Activated CD4-positive, alpha-beta T cell treated with anti-CD3 and anti-CD28 coated beads, Interleukin-2, amount 10 ng/mL, durations not matched to agents 24 days and 14 days (primary cell): ENCODE measurements at places on chromosomes 4 and X. TPM values are rescaled to one million over a fixed set of nuclear protein-coding genes. Genes with fewer than 3 reads are reported as not detected.
A peak's percentile ranks its signal among the peaks of the same experiment; 100 is the strongest.

DNA sequence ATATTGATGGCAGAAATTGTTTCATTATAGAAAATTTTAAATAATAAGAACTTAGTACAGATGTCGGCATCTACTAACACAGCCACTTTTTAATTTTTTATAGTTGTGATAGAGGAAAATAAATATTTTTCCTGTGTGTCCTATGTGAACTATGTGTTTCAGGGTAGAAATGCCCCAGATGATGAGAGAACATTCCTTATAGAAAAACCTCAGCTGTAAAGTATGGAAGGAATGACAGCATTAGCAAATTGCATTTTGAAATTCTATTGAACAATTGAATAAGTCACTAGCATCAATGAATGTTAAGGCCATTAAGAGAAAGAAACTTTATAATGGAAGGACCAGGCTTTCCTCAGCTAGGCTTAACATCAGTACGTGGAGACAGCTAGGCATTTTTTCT is 149.2 kb downstream of the CFAP299 start:
- no peak overlapping the region for H3K27ac ChIP-seq
- no peak overlapping the region for H3K4me3 ChIP-seq
- DNase-seq: no peak
- no peaks in the 10 kb centered on the region for H3K36me3 ChIP-seq

DNA sequence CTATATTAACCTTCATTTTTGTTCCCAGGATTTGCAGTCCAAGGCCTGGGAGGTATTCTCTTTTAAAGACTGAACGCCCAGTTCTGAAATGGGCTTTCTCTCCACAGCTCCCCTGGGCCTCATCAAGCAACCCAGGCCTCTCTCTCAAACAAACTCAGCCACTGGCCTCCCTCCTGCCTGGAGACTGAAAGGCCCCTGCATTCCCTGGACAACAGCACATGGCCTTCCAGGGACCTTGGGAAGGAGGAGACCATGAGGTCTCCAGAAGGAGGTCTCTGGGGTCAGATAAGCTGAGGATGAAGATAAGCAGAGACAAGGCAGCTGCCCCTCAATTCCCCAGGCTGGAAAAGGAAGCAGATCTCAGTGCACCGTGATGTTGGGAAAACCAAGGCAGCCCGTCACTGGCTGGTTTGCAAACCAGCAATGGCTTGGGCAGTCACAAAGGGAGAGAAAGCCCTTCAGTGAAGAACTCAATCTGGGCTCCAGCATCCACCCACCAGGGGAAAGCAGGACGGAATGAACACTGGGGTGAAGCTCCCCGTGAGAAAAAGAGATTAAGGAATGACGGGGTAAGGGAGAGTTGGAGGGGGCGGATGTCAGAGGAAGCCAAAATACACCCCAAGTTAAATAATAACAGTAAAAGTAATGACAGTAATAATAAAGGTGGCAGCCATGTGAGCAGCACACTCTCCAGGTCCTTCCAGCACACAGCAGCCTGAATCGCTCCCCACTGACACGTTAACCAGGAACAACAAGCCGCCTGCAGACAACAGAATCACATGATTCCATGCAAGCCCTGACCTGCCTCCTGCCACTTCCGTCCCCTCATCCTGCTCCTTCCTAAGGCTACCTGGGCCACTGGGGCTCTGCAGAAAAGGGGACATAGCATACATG is 22.3 kb downstream of the AMOT start:
- H3K36me3 ChIP-seq: no peaks in the 10 kb centered on the region
- H3K27ac ChIP-seq: no peak overlapping the region
- DNase-seq: no peak
- no peak overlapping the region for H3K4me3 ChIP-seq

- no peak overlapping the region for H3K4me3 ChIP-seq
- no peak overlapping the region for H3K27ac ChIP-seq
- DNase-seq: no peak
- no peaks in the 10 kb centered on the region for H3K4me1 ChIP-seq
- no peaks in the 10 kb centered on the region for H3K36me3 ChIP-seq
Measured at GRCh38 chr4:141518222-141518621, 118.2 kb upstream of the IL15 start.

DNA sequence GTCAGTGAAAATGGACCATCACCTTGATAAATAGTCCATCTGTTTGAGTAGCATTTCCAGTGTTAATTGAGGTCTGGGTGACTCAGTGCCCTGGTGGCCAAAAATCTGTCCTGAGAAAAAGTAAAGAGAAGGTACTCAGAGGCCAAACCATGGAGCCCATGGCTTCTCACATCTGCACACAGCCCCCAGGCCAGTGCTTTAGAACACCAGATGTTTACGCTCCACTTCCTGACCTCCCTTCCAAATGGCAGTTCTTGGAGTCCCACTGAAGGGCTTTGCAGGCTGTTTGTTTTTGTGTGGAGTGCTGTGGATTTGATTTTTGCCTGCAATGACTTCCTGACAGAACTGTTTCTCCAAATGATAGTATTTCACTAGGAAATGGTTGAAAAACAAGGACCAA is 60.2 kb upstream of the GPC4 start:
- no peaks in the 10 kb centered on the region for H3K36me3 ChIP-seq
- H3K4me3 ChIP-seq: no peak overlapping the region
- no peaks in the 10 kb centered on the region for H3K27me3 ChIP-seq
- H3K4me1 ChIP-seq: no peaks in the 10 kb centered on the region

DNA sequence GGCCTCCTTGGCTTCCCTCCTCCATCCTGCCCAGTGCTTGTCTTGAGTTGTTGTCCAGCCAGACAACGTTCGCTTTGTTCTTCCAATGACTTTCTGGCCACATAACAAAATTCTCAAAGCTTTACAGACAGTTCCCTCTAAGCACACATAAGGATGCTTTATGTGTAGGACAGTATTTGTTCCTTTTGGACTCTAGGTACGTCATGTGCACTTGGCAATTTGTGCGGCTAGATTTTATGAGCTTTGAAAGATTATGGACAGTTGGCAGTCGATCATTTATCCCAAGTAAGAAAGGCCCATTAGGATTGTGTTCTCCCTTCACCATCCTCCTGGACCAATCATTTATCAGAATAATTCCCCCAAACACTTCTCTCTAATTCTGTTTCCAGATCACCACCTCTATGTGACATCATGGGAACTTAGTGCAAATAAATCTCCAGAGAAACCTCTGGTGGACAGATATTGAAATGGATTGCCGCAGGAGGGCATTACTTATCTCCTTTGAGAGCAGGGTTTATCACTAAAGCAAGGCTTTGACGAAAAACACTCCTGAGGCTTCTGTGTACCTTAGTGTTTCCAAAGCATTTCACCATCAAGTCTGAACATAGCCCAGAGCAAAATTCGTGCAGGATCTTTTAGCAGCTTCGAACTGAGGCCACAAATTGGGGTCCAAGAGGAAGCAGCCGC is 77.4 kb upstream of the BMPR1B start:
- H3K4me3 ChIP-seq: no peak overlapping the region
- DNase-seq: no peak
- H3K27me3 ChIP-seq: no peaks in the 10 kb centered on the region
- H3K27ac ChIP-seq: no peak overlapping the region

DNA sequence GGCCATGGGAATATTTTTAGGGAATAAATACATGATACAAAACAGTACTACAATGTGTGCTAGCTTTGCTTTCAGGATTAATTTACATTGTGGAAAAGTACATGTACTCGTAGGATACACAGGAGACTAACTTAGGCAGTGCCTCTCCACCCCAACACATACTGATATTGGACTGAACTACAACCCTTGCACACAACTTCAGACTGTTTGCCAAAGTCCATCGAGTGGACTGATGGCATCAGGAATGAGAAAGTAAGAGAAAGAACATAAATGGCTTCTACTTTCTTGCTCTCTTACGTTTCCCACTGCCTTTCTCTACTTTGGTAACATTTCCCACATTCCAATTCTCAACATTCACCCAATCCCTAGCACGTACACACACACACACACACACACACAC is 130.1 kb downstream of the RNF150 start:
- no peak for DNase-seq
- no peaks in the 10 kb centered on the region for H3K36me3 ChIP-seq
- H3K4me3 ChIP-seq: no peak overlapping the region
- H3K27ac ChIP-seq: no peak overlapping the region

GRCh38 chr4:178632415-178632814 is 1190.2 kb upstream of the AGA start:
- H3K27me3 ChIP-seq: no peaks in the 10 kb centered on the region
- no peaks in the 10 kb centered on the region for H3K36me3 ChIP-seq
- no peak overlapping the region for H3K27ac ChIP-seq
- H3K4me3 ChIP-seq: no peak overlapping the region
- no peaks in the 10 kb centered on the region for H3K4me1 ChIP-seq
- DNase-seq: no peak

GRCh38 chr4:7367406-7367805 is 67.3 kb downstream of the PSAPL1 start:
- H3K27ac ChIP-seq: no peak overlapping the region
- no peaks in the 10 kb centered on the region for H3K27me3 ChIP-seq
- no peak overlapping the region for H3K4me3 ChIP-seq
- DNase-seq: no peak

DNA sequence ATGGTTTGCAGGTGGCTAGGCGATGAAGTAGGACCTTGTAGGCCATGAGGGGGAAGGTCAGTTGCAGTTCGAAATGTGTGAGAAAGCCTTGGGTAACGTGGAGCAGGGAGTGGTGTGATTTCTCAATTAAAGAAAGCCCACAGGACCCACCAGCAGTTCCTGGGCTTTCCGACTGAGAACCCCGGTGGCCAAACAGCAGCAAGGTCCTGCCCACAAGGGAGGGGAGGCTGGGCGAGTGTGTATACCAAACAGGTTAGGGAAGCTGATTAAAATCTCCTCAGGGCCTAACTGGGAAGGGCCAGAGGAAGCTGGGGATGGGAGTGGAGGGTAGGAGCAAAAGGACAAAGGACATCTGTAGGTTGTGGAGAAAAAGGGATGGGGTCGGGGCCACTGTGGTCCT is 2.4 kb downstream of the ATP6AP1 start:
- peaks cover 19% of the 10 kb centered on the region for H3K36me3 ChIP-seq
- H3K27ac ChIP-seq: peak overlapping the region; percentile 81
- no peaks in the 10 kb centered on the region for H3K27me3 ChIP-seq
- H3K4me1 ChIP-seq: peaks cover 21% of the 10 kb centered on the region
- H3K4me3 ChIP-seq: no peak overlapping the region

- no peak overlapping the region for H3K27ac ChIP-seq
- peaks cover 11% of the 10 kb centered on the region for H3K4me1 ChIP-seq
- peaks cover 1% of the 10 kb centered on the region for H3K36me3 ChIP-seq
Measured at GRCh38 chrX:72716766-72717165, 2.7 kb upstream of the PHKA1 start.

DNA sequence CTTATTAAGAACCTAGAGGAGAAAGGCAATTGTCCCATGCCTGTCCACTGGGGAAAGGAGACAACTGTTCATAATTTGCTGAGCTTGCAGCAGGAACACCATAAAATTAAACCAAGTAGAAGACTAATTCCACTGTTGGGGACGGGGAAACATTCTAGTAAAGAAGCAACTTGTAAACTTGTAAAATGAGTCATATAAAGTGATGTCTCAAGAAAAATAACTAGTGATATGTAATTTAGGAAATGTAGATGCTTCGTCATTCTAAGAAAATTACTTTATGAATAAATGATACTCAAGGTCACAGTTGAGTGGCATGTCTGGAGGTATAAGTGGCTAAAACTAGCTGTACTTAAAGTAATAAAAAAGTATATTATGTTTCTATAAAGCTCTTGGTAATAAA is 121.2 kb upstream of the MID1 start:
- H3K27ac ChIP-seq: no peak overlapping the region
- no peak overlapping the region for H3K4me3 ChIP-seq
- no peaks in the 10 kb centered on the region for H3K36me3 ChIP-seq
- no peaks in the 10 kb centered on the region for H3K4me1 ChIP-seq

DNA sequence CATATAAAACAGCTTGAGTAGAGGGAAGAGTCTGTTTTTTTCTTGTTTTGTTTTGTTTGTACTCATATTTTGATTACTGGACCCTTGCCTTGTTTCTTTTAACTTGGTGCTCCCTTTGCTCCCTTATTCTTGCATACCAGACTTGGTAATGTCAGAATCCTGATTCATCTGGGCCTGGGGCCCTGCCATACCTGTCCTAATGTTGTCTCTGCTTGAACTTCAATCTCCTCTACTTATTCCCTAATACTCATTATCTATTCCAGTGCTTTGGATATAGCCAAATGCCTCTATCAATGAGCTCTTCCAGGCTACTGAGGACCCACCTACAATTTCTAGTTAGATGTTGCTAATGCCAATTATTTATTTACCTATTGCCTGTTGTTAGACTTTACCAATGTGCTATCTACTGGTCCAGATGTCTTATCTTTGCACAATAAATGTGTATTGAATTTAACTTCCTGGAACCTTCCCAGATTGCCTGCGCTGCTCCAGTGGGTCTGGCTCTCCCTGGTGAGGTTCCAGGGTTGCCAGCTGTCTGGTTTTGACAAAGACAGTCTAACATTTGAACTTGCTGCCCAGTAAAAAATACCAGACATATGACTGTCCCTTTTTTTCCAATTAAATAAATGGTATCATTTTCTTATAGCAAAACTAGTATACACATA is 64.4 kb upstream of the ACSL4 start:
- H3K36me3 ChIP-seq: no peaks in the 10 kb centered on the region
- H3K4me3 ChIP-seq: no peak overlapping the region
- H3K27me3 ChIP-seq: no peaks in the 10 kb centered on the region
- no peak overlapping the region for H3K27ac ChIP-seq
- DNase-seq: no peak
- H3K4me1 ChIP-seq: no peaks in the 10 kb centered on the region

GRCh38 chr4:40300371-40301162 is 34.6 kb upstream of the CHRNA9 start:
- DNase-seq: no peak
- peak overlapping the region; percentile 40 for H3K4me3 ChIP-seq
- no peaks in the 10 kb centered on the region for H3K27me3 ChIP-seq
- peaks cover 6% of the 10 kb centered on the region for H3K36me3 ChIP-seq
- H3K27ac ChIP-seq: peak overlapping the region; percentile 91
- peaks cover 62% of the 10 kb centered on the region for H3K4me1 ChIP-seq

- H3K27me3 ChIP-seq: peaks cover 17% of the 10 kb centered on the region
- peaks cover 13% of the 10 kb centered on the region for H3K4me1 ChIP-seq
- H3K36me3 ChIP-seq: no peaks in the 10 kb centered on the region
- H3K4me3 ChIP-seq: no peak overlapping the region
Measured at GRCh38 chr4:153710681-153711080, 26.6 kb downstream of the TLR2 start.

The FRMD7 gene
- not detected in 2 replicates for total RNA-seq

The PROM1 gene
- not detected in 2 replicates for total RNA-seq

The ZNF275 gene
- total RNA-seq: 20.1 and 22.1 TPM in 2 replicates
